Neuronal stem cell (in vitro differentiated cells): ENCODE measurements at places on chromosomes 16 and 17.

GRCh38 chr17:48925991-48926342 is 17.8 kb downstream of the UBE2Z start:
- no peak for DNase-seq

GRCh38 chr16:57997176-57997527 is 3.3 kb downstream of the ZNF319 start:
- no peak for DNase-seq

GRCh38 chr16:84467256-84467655 is 37.2 kb downstream of the MEAK7 start:
- no peak for DNase-seq

DNA sequence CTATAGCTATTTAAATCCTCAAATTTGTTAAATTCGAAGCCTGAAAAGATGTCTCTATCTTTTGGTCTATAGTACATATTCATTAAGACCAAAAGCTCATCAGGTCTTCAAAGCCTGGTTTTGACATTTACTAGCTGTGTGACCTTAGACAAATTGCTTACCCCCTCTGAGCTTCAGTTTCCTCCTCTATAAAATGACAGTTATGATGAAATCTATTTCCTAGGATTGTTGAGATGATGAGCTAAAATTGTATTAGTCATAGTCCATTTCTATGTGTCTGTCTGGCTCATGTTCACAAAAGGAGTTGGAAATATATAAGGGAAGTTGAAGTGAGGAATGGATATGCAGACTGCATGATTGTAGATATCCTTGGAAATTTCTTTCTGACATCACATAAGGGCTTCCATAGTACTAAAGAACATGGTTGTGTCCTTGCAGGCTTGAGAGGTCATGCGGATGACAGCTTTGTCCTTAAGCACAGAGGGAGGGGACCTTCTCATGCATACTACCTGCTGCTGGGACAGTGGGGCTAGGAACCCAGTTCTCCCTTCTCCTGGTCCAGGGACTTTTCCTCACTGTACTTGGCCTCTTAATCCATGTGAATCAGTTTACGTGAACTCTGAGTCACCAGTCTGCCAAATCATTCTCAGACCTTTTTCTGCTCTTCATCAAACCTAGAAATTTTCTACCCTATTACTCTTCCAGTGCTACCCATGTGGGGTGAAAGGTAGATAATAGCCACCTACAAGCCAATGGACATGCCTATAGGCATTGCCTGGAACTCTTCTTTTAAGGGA is 487.5 kb upstream of the SALL1 start:
- DNase-seq: no peak

- no peak for DNase-seq
Observed at GRCh38 chr17:27233776-27234175, 60.1 kb upstream of the WSB1 start.

- no peak for DNase-seq
Observed at GRCh38 chr16:54334208-54334607, 47.6 kb upstream of the IRX3 start.

- DNase-seq: no peak
Observed at GRCh38 chr16:15043344-15043743, 12.5 kb downstream of the NTAN1 start.

DNA sequence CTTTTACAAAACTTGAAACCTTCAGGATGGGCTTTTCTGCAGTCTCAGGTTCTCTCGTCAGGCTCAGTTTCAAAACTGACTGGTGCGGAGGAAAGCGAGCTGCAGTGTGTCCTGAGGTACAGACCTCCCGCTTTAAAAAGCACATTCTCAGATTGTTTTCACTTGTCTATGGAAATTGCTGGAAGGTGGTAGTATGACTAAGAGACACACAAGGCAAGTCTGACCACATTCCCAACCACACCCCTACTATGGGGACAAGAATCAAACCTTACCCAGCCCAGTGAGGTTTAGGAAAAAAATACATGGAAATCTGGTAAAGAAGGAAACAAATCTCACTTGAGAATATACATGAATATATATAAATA is 18.2 kb downstream of the SRP68 start:
- DNase-seq: no peak

GRCh38 chr16:64696866-64697265 is 425.0 kb downstream of the CDH11 start:
- DNase-seq: no peak

DNA sequence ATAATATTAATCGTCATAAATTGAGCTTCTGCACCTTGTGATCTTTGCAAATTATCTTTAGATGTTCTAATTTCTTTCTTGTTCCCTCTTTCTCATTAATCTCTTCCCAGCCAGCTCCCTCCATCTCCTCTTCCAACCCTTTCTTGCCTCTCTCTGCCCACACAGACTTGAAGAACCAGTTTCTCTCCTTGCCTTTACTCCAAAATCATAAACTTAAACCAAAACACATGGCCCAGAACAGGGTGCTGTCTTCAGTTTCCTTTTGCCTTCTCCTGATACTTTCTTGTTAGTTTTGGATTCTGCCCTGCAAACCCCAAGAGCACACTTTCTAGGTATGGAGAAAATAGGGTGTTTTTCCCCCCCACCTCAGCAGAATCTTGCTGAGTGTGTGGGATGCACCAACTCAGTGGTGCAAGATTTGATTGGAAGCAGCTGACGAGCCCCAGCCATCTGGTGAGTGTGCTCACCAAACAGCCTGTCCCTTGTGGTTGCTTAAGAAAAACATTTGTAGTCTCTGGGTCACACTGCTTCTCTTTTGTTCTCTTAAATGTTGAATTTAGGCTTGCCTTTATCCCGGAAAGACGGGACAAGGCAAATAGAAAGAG is 175.8 kb upstream of the MAF start:
- no peak for DNase-seq
